H9 (cell line): ENCODE measurements at places on chromosomes 1 and 21. TPM values are rescaled to one million over a fixed set of nuclear protein-coding genes. Genes with fewer than 3 reads are reported as not detected.

DNA sequence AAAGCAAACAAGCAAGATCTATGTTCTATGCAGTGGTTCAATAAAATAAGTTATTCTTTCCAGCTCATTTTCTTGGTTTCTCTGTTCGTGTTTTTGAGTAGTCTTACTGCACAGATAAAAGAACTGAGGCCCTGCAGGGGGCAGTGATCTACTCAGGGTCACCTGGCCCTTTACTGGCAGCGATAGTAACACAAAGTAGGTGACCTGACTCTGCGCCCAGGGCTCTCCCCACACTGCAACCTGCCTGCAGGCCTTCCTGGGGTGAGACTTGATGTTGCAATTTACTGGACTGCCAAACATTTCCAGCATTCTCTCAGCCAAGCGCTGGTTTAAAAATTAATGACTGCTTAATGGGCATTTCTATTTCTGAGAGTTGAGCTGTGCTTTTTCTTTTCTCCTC lies 110.3 kb downstream of the HUNK start:
- DNase-seq, result no peak
- H3K4me3 ChIP-seq, result no peak overlapping the region
- H3K27me3 ChIP-seq, result no peaks in the 10 kb centered on the region
- H3K4me1 ChIP-seq, result no peaks in the 10 kb centered on the region

DNA sequence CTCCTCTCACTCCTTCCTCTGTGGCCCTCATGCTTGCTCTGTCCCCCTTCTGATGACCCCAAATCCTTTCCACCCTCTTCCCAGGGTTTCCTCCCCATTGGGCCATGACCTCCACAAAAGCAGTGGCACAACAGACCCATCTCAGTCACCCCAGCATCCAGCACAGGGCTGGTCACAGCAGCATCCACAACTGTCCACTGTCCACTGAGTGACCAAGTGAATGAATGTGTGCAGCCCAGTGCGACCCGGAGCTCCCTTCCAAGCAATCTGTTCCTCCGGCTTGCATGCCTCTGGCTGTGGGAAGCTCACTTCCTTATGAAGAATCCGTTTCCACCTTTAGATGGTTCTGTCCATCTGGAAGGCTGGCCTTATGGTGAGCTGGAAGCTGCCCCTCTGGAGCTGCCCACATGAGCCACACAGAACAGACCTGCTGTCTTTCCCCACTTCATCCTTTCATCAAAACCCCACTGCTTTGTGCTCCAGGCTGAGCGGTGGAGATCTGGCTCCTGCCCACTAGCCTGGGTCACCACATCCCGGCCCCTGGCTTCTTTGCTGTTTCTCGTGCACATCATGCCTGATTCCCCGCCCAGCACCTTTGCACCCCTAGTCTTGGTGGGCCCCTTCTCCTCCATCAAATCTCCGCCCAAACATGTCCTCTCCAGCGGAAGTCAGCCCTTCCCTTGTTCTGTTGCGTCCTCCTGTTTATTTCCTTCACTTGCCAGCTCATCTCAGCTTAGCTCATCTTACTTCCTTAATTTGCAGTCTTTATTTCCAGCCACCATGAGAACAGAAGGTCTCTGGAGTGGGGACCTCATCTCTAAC lies 56.4 kb downstream of the EDN2 start:
- H3K4me3 ChIP-seq, result no peak overlapping the region
- no peak for DNase-seq
- no peaks in the 10 kb centered on the region for H3K36me3 ChIP-seq
- H3K27me3 ChIP-seq, result no peaks in the 10 kb centered on the region
- no peak overlapping the region for H3K27ac ChIP-seq
- no peaks in the 10 kb centered on the region for H3K4me1 ChIP-seq

- H3K27me3 ChIP-seq, result no peaks in the 10 kb centered on the region
- no peak for DNase-seq
- H3K4me1 ChIP-seq, result no peaks in the 10 kb centered on the region
- H3K27ac ChIP-seq, result no peak overlapping the region
- no peaks in the 10 kb centered on the region; the same call in 2 of the 3 replicates for H3K36me3 ChIP-seq
These were observed 9.3 kb downstream of the KCNA10 start for GRCh38 chr1:110509655-110510054.

DNA sequence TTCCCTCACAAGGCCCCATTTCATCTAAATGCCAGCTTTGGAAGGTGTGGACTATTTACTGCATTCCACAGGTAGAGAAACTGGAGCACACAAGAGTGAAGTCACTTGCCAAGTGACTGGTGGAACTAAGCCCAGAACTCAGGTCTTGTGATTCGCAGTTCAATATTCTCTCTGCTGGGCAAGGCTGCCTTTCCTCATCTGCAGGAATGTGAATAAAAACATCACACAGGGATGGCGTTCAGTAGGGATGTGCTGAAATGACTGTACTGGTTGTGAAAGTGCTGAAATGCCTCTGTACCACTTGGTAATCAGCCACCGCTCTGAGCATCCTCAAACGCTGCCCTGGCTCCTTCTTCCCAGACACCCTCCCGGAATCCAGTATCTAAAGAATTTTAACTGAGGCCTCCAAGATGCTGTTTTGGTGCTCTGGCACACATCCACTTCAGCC lies 145.6 kb downstream of the HIVEP3 start:
- H3K36me3 ChIP-seq, result no peaks in the 10 kb centered on the region
- no peak for DNase-seq
- no peaks in the 10 kb centered on the region for H3K27me3 ChIP-seq
- H3K4me1 ChIP-seq, result no peaks in the 10 kb centered on the region
- no peak overlapping the region for H3K27ac ChIP-seq

Gene PTPN22
- not detected in 2 replicates for total RNA-seq

Gene HSD3B1
- not detected in 2 replicates for total RNA-seq

DNA sequence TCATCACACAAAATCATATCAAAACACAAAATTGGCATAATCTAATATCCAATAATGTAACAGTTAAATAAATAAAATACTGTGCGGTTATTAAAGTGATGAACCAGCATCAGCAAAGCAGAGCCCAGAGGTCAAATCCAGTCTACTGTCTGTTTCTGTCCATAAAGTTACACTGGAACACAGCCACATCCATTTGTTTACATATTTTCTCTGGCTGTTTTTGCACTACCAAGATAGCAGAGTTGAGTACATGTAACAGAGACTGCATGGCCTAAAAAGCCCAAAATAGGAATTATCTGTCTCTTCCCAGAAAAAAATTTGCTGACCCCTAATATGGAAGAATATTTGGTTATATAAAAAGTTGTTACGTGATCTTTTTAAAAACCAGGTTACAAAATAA lies 242.2 kb upstream of the DMRTA2 start:
- H3K27me3 ChIP-seq, result no peaks in the 10 kb centered on the region
- H3K27ac ChIP-seq, result no peak overlapping the region
- H3K4me1 ChIP-seq, result peaks cover 5% of the 10 kb centered on the region; the same call in 1 of the 2 replicates
- H3K36me3 ChIP-seq, result no peaks in the 10 kb centered on the region

- no peak for DNase-seq
- no peaks in the 10 kb centered on the region for H3K27me3 ChIP-seq
- no peaks in the 10 kb centered on the region for H3K4me1 ChIP-seq
- H3K27ac ChIP-seq, result no peak overlapping the region
- H3K4me3 ChIP-seq, result no peak overlapping the region
These were observed 222.4 kb downstream of the LRRC40 start for GRCh38 chr1:69982992-69983391.

Gene REG4
- not detected in 2 replicates for total RNA-seq

Gene RNF220
- total RNA-seq, result 109 and 115 TPM in 2 replicates

Gene ANKRD45
- total RNA-seq, result 0.31 and 0.44 TPM in 2 replicates

GRCh38 chr21:26815197-26815596 lies 30.0 kb downstream of the ADAMTS1 start:
- H3K4me1 ChIP-seq, result no peaks in the 10 kb centered on the region
- no peak overlapping the region for H3K4me3 ChIP-seq
- DNase-seq, result no peak
- no peaks in the 10 kb centered on the region for H3K36me3 ChIP-seq
- H3K27ac ChIP-seq, result no peak overlapping the region
- H3K27me3 ChIP-seq, result no peaks in the 10 kb centered on the region

DNA sequence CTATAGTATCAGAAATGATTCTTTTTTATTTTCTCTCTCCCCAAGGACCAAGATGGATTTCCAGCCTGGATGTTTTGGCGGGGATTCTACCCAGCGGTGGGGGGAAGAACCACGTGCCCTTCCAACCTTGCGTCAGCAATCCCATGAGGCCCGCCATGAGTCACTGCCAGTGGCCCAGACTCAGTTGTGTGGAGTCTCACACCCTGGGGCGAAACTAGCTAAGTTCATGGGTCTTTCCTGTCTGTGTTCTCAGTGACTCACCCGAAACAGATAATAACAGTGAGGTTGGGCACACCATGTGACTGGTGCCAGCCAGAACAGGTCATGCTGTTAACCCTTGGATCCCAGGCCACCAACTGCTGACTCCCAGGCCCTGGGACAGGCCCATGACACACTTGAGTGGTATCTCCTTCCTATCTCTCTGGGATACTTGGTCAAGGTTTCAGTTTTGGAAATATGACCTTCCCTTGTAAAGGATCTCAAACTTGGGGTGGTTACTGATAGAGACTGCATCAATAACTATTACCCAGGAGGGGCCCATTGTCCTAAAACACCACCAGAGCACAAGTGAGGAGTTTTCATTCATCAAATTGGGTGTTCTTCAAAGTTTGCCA lies 98.0 kb upstream of the DUSP10 start:
- H3K4me1 ChIP-seq, result no peaks in the 10 kb centered on the region
- no peak for DNase-seq
- no peaks in the 10 kb centered on the region for H3K36me3 ChIP-seq
- H3K27ac ChIP-seq, result no peak overlapping the region
- H3K4me3 ChIP-seq, result no peak overlapping the region

Gene NUP210L
- 0.04 TPM in 1 of 2 replicates, not detected in the other for total RNA-seq

DNA sequence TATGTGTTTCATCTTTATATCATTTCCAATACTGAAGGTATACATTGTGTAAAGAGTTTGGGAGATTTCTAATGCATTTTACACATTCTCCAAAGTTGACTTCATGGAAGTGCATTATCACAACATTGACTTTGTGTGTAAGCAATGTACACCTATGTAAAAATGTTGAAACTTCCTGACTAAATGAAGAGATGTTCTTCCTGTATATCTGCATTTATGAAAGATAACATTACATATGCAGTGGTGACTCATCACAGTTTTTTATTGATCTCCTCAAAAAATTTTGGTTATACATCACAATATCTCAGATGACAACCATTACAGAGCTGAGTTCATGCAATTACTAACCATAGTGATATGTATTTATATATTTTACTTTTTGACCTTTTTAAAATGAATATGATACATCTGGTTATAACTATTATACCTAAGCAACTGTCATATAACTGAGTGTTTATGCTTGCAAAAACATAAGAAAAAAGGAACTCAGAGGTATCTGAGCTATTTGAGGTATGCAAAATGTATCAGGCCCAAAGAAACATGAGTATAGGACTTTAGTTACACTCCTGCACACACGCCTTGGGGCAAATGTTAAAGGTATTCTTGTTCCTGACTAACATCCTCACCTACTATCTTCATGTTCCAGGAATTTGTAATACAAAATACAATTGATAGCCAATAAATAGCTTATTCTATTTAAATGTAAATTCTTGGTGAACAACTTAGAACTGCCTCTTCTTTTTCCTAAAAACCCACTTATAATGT lies 88.2 kb upstream of the OLFM3 start:
- no peaks in the 10 kb centered on the region for H3K4me1 ChIP-seq
- H3K27me3 ChIP-seq, result no peaks in the 10 kb centered on the region
- DNase-seq, result no peak
- H3K27ac ChIP-seq, result no peak overlapping the region

GRCh38 chr1:47818682-47819573 lies 178.3 kb downstream of the TRABD2B start:
- no peak overlapping the region for H3K27ac ChIP-seq
- no peaks in the 10 kb centered on the region; the same call in 1 of the 2 replicates for H3K4me1 ChIP-seq
